ENCODE measurements at places on chromosomes 2 and 18.
A peak's percentile ranks its signal among the peaks of the same experiment; 100 is the strongest.

GRCh38 chr2:21307037-21307436, 183.3 kb downstream of the TDRD15 start:
- no peak for DNase-seq

- no peak for DNase-seq
These were observed 13.9 kb upstream of the UGP2 start for GRCh38 chr2:63827749-63828148.

DNA sequence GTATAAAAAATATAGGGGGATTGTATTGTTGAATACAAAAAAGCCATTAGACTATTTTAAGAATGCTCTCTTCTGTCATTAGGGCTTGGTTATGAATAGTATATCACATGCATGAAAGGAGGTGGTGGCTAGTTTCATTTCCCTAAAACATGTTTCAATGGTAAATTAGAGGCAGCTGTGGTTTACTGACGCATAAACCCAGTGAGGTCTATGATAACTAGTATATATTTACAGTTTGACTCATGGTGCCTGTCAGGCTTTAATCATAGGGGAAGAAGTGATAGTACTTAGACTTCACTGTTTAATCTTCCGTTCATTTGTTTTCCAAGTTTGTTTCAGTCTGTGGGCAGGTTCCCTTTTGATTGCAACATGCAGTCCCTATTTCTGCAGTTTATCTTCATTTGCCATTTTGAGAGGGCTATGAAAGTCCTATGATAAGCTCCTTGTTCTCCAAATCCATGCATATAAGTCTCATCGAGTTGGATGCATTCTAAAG, 55.1 kb upstream of the MAP4K3 start:
- peak; percentile 88 for DNase-seq

DNA sequence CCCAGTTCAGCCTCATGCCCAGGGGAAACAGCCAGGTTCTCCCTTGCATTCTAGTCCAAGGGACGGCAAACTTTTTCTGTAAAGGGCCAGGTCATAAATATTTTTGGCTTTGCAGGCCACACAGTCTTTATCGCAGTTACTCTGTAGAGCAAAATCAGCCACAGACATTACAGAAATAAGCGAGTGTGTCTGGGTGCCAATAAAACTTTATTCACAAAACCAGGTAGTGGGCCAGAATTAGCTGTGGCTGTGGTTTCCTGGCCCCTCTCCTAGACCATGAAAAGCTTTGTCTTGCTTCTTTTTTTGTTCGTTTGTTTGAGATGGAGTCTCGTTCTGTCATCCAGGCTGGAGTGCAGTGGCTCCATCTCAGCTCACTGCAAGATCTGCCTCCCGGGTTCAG, 80.1 kb downstream of the EIPR1 start:
- DNase-seq, result no peak

- DNase-seq, result no peak
These were observed 410.3 kb downstream of the LRP1B start for GRCh38 chr2:141720476-141720875.

DNA sequence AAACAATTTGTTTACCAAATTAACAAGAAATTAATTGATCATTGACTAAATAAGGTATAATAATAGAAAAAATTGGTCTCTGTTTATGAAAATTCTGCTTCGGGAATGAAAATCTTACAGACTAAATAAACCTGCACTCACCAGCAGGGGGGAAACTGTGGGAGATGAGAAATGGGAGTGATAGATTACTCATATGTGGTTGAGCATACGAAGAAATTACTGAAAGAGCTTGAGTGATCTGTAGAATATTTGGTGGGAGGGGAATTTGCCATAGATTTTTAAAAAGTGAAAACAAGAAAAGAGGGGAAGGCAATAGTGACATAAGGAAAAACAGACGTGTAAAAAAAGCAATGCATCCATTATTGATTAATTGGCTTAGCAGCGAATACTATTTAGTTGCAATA, 2.2 kb downstream of the HMSD start:
- DNase-seq, result peak; percentile 80

GRCh38 chr2:197001921-197002320, 75.4 kb upstream of the PGAP1 start:
- no peak for DNase-seq

DNA sequence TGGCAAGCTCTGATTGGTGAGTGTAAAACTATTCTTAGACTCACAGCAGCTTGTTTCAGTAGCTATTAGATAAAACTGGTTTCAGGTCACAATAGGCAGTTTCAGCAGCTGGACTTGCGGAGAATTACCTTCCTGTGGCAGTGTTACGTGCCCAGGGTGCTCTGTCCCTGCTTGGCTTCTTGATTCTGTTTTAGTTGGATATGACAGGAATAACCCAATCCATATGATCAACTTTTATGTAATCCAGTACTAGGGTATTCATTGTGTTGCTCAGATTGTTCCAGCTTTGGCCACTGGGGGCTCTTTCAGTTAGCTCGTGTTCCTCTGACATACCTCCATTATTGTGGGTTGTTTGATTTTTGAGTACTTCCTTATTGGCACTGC, 43.1 kb downstream of the INPP4A start:
- DNase-seq, result peak; percentile 53

Measured in activated CD4-positive, alpha-beta T cell treated with anti-CD3 and anti-CD28 coated beads, Interleukin-2, Interleukin-6, amounts not matched to agents 100 ng/mL and 50 ng/mL, durations not matched to agents 16 hours and 8 hours (primary cell).